ENCODE measurements at places on chromosomes 6 and 20.

DNA sequence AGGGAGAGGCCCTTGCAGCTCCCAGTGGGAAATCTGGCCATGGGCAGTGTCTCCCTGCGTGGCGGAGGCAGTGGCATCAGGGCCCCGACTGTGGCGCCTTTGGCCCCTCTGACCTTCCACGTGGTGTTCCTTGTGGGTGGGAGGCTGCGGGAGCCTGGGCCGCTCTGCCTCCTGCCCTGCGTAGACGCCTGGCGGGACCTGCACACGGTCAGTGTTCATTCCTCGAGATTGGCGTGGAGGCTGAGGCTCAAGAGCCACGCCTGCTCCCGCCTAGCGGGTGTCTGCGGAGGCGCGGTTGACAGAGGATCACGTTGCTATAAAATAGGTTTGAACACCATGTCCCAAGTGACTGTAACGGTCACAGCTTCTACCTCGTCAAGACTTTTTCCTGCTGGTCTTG lies 14.0 kb downstream of the COL9A3 start:
- DNase-seq: no peak

GRCh38 chr6:10414756-10415616 lies at the start of gene TFAP2A:
Gene TFAP2A, minus strand, starts transcription at chr6:10415074. Its CDS starts 83 bp downstream, at chr6:10414991.
- no peak for DNase-seq

DNA sequence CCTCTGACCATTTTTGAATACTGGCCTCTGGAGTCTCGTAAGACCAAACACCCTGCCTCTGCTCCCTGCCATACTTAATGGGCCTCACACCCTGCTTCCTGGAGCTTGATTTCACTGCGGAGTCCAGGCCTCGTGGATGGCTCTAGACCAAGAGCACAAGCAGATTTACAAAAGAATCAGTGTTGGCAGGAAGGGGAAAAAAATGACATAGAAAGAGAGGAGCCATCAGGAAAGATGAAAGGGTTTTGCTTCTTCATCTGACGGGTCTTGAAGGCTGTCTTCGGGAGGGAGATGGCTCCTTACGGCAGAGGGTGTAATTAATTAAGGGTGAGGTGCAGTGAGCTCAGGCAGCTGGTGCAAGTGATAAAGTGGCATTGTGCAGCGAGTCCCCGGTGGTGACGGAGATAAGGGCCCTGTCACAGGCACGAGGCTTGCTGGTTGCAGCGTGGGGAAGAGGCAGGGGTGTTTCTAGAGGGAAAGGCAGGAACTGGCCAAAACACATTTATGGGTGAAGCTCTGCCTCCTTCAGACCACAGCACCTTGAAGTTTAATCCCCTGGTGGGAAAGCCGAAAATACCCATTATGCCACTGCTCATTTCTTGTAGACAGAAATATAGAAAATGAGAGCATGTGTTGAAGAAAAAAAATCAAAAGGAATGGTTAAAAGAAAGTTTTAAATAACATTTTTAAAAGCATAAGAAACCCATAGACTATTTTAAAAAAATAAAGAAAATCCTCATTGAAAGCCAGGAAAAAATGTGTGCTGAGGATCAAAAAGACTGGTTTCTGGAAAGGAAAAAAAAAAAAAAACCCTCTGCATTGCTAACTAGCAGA lies 128.6 kb upstream of the LRFN2 start:
- no peak for DNase-seq

DNA sequence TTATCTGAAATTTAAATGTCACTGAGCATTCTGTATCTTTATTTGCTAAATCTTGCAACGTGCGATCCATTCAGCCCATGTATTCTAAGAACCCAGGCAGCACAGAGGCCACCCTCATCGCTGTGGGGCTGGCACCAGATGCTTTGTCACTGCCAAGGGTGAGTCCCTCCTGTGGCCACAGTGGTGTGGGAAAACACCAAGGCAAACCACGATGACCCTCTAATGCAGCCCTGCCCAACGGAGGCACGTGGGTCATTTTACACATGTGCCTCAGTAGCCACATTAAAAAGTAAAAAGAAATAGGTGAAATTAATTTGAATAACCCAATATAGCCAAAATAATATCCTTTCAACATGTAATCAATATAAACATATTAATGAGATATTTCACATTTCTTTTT lies 221.7 kb downstream of the UNC5CL start:
- no peak for DNase-seq

GRCh38 chr6:12112540-12113189 lies 100.6 kb downstream of the HIVEP1 start:
- DNase-seq: no peak

GRCh38 chr6:11810854-11811643 lies 32.4 kb upstream of the ADTRP start:
- no peak for DNase-seq

DNA sequence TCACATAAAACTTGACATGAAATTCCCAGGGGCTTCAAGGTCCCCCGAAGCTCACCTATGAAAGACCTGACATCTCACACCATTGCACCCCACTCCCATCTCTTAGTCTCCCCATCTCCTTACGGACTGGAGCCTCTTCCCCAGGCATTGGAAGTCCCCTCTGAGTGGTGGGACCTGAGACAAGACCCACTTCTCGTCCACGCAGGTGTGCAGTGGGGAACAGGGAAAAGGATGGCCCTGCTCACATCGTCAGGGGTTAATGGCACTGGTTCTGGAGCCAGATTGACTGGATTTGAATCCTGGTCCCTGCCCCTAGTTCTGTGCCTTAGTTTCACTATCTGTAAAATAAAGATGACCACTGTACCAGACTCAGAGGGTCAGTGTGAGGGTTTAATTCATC lies 15.5 kb downstream of the ADGRF1 start:
- DNase-seq: no peak

DNA sequence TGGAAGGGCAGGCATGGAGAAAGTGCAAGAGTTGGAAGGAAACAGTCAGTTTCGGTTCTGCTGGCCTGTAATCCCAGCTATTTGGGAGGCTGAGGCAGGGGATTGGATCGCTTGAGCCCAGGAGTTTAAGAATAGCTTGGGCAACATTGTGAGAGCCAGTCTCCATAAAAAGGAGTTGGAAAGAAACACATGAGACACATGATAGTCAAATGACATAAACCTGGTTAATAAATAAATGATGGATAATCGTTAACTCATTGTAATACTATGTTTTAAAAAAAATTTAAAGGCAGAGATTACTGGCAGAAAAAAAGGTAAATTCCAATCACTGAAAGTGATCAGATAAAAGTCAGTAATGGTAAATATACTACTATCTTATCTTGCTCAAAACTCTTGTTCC lies 37.2 kb upstream of the PHACTR1 start:
- no peak for DNase-seq

DNA sequence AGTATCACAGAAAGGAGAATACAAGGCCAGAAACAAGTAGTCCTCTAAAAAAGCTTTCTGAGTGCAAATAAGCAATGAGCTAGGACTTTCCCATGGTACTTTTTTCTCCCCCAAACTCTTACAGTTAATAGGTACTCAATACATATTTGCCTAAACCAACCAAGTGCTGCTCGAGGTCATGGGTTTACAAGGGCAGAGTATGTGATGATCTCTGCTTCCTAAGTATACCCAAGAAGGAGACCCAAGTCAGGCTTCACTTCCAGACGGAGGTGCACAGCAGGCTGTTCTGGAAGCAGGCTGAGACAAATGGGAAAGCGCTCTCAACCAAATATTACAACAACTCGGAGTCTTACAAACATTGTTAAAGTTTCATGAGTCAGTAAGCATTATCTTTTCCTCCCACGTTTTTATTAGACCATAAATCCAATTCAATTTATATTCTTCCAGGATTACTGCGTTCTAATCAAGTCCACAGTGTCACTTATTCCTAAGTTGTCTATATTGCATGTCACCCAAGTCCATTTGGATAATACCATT lies 8.1 kb downstream of the FYN start:
- DNase-seq: no peak

- no peak for DNase-seq
Observed at GRCh38 chr6:15744818-15745402, 82.1 kb upstream of the DTNBP1 start.

DNA sequence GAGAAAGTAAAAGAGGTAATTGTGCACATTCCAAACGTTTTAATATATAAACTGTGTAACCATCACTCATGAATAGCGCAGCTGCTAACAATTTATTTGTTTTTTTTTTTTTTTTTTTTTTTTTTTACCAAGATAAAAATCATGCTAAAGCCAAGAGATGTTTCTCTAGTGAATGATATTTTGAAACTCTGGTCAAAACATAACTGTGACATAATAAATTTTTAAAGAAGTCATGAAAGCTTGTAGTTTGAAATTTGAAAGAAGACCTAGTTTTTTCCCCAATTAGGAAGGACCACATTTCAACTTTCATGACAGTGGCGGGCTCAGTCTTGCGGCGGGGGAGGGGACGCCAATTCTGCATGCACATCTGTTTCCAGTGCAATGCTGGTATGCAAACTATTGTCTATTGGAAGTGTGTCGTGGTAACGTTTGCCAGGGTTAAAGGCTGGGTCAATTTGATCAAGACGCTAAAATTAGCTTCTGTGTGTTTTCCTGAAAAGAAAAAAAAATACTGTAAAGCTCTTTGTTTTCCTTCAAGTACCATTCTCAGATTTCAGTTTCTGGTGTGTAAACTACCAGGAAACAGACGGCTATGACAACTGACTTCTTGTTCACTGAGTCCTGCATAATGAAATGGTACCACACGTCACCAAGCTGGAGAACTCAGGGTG lies 211.9 kb downstream of the FOXC1 start:
- DNase-seq: no peak

DNA sequence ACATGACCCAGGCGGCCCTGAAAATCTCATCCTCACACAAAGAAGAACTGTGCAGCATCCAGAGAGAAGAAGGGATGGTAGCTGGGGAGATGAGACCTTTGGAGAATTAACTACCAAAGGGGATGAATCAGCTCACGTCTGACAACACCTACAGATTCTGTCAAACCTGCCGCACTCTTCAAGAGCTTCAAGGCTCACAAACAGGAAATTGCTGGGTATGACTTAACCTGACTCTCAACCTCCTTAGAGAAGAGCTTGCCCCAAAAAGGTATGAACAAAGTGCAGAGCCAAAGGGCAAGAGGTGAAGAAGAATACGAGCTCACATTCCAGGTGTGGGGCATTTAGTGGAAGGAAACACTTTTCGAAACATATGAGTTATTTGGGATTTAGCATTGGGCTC lies 139.8 kb downstream of the BACH2 start:
- no peak for DNase-seq

DNA sequence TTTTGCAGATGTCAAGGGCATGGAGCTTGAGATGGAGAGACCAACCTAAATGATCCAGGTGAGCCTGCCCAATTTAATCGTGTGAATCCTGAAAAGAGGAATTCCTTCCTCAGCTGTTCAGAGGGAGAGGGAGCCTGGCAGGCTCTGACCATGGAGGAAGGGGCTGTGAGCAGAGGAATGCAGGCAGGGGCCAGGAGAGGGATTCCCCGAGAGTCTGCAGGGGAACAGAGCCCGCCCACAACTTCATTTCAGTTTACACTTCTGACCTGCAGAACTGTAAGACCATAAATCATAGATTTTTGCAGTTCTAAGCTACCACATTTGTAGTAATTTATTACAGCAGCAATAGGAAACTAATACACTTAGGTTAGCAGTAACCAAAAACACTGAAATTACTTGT lies 164.1 kb downstream of the TBXT start:
- no peak for DNase-seq

DNA sequence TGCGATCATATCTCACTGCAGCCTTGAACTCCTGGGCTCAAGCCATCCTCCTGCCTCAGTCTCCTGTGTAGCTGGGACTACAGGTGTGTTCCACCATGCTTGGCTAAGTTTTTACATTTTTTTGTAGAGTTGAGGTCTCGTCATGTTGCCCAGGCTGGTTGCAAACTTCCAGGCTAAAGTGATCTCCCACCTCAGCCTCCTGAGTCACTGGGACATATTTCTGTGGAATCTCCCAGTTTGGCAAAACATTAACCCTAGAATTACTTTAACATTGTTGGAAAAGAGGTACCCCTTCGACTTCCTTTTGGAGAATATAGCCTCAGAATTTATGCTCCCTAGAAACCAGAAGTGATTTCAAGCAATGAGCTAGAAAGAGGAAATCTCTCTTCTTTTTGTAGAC lies 57.2 kb downstream of the SHLD1 start:
- DNase-seq: no peak

- no peak for DNase-seq
Observed at GRCh38 chr20:38237381-38237780, 23.2 kb downstream of the KIAA1755 start.

DNA sequence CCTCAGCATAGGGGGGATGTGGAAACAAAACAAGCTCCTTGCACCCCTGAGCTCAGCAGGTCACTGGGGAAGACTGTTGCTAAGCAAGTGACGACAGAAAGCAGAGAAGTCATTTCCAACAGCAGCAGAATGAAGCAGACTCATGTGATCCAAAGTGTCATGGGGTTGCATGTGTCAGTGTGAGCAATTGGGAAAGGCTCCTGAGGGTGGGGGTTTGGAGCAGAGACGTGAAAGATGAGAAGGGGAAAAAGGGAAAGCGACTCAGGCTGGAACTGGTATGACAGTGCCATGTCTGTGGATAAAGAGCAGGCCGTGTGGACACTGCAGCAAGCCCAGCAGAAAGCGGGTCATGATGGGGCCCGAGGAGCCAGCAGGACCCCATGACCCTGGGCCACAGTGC lies 363.9 kb downstream of the PREX1 start:
- DNase-seq: no peak

GRCh38 chr6:93789532-93789931 lies 370.2 kb upstream of the EPHA7 start:
- DNase-seq: no peak

GRCh38 chr6:148520109-148520841 lies 177.6 kb downstream of the SASH1 start:
- DNase-seq: no peak

- DNase-seq: no peak
Observed at GRCh38 chr6:127290391-127291265, 24.0 kb downstream of the RNF146 start.

DNA sequence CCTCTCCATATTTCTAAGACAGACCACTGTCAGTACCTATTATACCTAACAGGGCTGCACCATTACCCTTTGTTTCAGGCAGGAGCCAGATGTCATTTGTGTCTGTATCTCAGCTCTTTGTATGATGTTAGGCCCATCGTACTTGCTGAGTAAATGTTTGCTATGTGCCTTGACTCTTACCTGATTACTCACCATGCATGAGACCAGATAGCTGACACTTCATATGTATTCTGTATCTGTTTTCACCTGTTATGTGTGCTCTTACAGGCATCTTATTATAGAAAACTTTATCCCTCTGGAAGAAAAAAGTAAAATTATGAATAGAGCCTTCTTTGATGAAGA lies 31.7 kb upstream of the ASXL1 start:
- no peak for DNase-seq

DNA sequence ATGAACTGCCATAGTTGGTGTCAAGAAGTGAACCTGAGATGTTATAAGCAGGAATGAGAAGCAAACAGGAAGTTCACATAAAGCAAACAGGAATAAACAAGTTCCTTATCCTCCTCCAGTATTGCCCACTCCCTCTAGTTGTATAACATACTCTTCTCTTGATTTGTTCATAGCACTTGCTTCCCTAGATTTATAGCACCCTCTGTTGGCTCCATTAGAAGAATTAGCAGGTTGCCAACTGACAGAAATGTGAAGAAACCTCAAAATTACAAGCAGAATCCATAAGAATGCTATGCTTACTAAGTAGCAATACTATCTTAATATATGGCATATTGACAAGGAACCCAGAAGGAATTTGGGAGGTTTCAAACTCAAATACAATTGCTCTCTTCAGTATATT lies 195.4 kb downstream of the TBX18 start:
- no peak for DNase-seq

Data from activated T-helper 9 cell treated with anti-CD3 and anti-CD28 coated beads, Interleukin-2, amount 50 U/mL, for 16 hours (primary cell).